ENCODE measurements at places on chromosomes 2 and 18.

DNA sequence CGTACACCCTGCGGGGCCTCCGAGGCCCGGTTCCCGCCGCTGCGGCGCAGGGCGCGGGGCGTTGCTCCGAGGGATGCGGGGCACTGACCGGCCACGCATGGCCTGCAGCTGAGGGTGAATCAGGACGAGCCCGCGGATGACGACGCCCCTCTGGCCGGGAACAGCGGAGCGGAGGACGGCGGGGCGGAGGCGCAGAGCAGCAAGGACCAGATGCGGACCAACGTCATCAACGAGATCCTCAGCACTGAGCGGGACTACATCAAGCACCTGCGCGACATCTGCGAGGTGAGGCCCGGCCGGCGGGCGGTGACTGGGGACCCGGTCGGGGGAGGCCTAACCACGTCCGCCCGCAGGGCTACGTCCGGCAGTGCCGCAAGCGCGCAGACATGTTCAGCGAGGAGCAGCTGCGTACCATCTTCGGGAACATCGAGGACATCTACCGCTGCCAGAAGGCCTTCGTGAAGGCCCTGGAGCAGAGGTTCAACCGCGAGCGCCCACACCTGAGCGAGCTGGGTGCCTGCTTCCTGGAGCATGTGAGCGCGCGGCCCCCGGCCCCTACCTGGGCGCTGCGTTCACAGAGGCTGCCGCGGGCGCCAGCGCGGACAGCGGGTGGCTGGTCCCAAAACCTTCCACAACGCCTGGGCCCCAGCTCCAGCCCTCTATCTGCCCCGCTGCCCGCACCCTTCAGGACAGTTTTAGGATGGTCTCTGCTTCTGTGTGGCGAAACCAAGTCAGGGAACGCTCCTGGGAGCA, 53.2 kb downstream of the FAM168B start:
- DNase-seq: peak; percentile 58

DNA sequence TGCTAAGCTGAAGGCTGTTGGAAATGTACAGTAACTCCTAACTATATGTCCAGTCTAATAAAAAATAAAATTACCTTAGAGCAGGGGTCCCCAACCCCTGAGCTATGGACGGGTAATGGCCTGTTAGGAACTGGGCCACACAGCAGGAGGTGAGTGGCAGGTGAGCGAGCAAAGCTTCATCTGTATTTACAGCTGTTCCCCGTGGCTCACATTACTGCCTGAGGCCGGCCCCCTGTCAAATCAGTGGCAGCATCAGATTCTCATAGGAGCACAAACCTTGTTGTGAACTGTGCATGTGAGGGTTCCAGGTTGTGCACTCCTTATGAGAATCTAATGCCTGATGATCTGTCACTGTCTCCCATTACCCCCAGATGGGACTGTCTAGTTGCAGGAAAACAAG, 73.1 kb upstream of the CXCR4 start:
- no peak for DNase-seq

DNA sequence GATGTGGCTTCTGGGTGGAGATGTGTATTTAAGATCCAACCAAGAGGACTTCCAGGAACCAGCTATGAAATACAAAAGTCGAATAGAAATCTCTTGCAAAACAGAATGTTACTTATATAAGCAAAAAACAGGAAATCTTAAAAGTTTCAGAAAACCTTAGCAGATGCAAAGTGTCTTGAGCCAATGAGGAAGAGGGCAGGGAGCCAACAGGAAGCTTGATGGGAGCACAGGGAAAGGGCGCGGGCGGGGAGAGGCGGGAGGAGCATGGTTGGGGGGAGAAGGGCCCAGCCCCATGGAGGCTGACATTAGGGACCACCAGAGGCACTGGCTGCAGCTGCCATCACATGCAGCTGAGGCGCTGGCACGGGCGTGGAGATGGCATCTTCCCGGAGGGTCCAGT, 203.3 kb downstream of the SNTG2 start:
- no peak for DNase-seq

DNA sequence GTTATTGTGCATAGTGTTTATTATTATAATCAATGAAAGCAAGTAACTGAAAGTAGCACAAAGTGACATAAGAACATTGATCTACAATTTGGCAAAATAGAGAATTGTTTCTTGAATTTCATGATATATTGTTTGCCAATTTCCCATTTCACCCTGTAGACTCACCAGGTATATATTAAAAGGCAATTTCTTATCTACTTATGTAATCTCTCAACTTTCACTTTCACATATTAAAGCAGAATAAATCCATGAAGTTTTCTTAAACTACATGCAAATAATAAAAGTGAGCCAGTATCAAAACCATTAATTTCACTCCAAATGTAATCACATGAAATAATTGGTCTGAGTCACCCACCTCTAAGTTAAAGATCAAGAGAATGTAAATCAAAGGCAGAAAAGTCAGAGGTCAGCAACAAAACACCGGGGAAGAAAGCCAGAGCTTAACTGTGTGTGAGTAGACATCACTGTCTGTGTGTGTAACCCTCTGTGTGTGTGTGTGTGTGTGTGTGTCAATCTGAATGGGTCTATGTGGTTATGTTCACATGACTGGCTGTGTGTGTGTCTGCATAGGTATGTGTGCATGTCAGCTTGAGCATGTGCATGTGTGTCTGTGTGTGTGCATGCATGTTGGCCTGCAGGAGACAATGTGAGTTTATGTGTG, 44.1 kb downstream of the ZNF385B start:
- no peak for DNase-seq

DNA sequence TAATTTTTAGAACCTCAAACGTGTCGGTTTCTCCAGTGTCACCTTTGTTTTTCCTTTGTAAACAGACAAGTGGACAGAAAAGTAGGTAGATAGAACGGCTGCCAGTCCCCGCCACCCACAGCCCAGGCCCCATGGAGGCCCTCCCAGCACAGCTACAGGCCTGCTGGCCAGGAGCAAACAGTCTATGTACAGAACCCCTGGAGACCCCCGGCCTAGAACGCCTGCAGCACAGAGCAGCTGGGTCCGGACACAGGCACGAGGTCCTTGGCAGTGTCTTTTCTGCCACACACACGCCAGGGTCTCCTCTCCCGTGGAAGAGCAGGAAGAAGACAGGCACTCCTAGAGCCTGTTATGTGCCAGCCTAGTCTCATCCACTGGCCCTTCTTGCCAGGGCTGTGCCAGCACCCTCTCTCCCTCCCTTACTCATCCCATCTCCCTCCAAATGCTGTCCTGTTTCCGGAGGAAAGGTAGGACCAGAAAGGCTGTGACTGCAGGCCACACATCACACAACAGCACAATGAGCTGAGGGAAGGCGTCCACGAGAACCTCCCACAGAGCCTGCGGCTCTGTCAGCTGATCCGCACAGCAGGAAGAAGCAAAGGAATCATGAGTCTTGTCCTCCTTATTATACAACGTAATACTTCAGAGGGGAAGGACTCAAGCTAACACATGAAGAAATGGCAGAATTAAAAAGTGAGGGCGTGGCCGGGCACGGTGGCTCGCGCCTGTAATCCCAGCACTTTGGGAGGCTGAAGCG, 7.7 kb downstream of the DTYMK start:
- DNase-seq: no peak

GRCh38 chr2:198293281-198293680, 488.9 kb downstream of the PLCL1 start:
- no peak for DNase-seq
